ENCODE measurements at places on chromosomes 3 and 15. TPM values are rescaled to one million over a fixed set of nuclear protein-coding genes. Genes with fewer than 3 reads are reported as not detected.

MESP1 gene
- 3.1 TPM for total RNA-seq

STT3B gene
- total RNA-seq: 217 TPM

ACKR2 gene
- total RNA-seq: 5.5 TPM

DNA sequence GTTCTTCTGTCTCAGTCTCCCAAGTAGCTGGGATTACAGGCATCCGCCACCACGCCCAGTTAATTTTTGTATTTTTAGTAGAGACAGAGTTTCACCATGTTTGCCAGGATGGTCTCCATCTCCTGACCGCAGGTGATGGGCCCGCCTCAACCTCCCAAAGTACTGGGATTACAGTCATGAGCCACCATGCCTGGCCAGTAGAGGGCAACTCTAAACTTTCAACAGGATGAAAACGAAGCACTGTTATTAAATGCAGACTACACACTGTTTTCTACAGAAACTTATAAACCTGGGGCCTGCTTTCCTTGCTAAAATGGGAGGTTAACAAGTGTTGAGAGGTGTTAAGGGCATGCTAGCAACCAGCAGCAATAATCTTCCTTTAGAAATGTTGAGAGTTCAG, 7.6 kb downstream of the ARPC4 start:
- H3K4me1 ChIP-seq: no peaks in the 10 kb centered on the region
- no peak overlapping the region for H3K4me3 ChIP-seq
- H3K36me3 ChIP-seq: peaks cover 51% of the 10 kb centered on the region
- no peaks in the 10 kb centered on the region for H3K27me3 ChIP-seq
- DNase-seq: no peak
- H3K27ac ChIP-seq: no peak overlapping the region

DNA sequence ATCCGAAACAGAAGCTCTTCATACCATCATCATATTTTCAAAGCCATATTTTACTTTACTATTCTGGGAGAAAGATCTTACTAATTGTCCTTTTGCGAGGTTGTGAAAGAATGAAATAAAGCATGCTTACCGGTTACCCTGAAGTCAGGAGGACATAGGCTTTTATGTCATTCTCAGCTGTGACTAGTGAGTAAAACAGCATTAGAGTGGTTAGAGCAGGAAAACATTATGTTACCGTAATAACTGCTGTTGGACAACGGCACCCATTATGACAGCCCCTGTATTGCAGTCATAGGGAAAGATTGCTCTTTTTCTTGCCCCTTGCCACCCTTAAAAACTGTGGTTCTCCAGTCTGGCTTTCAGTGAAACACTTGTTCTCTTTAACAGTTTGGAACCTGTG, 1035.7 kb downstream of the ZPLD1 start:
- H3K36me3 ChIP-seq: no peaks in the 10 kb centered on the region
- no peak overlapping the region for H3K4me3 ChIP-seq
- DNase-seq: no peak

DNA sequence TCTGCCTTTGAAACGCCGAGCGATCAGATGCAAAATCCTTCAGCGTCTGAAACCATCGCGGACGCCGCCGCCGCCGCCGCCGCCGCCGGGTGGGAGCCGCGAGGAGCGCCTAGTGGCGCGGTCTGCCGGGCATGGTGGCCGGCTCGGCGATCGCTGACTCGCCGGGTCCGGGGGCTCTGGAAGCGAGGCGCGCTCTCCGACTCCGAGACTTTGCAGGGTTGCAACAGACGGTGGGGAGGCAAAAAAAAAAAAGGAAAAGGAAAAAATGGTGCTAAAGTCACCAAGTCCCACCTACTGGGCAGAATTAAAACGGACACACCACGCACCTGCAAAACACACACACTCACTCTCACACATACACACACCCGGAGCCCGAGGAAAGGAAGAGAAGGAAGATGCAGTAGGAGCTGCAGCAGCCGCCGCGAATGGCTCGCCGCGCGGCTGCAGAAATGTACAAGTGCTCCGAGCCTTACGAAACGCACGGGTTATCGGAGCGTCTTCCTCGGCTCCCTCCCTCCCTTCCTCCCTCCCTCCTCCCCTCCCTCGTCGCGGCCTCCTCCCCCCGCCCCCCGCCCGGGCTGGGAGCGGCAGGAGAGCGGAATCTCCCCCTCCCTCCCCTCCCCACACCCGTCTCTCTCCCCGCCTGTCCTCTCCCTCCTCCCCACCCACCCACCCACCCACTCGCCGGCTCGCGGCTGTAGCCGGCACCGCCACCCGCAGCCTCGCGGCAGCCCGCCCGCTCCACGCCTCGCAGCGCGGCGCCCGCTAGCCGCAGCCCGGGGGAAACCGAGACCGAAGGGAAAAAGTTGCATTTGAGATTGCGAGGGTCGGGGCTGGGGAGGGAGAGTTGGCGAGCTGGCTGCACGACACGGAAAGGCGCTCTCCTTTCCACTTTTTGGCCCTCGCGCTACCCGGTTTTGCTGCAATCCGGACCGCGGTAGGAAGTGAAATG, at the start of gene NTRK3:
TSS of gene NTRK3 (minus strand) at position 461 of the 952 bp plus-strand sequence. CDS start 586 bp downstream, outside the sequence.
- no peaks in the 10 kb centered on the region for H3K36me3 ChIP-seq
- no peak within 1 kb of the TSS for H3K27ac ChIP-seq
- peaks cover 24% of the 10 kb centered on the region for H3K4me1 ChIP-seq
- peak; percentile 40 for DNase-seq

DNA sequence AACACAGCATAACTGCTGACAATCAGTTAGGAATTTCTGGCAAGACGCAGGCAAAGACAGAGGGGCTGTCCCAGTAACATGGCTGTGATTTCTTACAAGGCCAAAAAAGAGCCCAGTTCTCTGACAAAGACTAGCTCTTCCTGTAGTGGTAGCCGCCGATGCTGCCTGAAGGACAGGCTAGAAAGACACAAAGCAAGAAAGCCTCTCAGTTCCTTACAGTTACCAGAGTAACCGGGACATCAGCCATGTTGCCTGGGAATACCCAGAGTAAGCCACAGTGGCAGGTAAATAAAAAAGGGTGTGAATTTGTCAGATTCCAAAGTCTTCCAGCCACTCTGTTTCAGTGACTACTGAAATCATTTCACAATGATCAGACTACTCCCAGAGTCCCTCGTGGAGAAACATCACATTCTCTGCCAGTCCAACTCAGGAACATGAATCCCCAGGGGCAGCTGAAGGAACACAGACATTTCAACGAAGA, 493.6 kb upstream of the ADAMTS9 start:
- no peak overlapping the region for H3K4me3 ChIP-seq
- H3K36me3 ChIP-seq: no peaks in the 10 kb centered on the region
- no peaks in the 10 kb centered on the region for H3K4me1 ChIP-seq
- peak overlapping the region; percentile 49 for H3K27ac ChIP-seq

DNA sequence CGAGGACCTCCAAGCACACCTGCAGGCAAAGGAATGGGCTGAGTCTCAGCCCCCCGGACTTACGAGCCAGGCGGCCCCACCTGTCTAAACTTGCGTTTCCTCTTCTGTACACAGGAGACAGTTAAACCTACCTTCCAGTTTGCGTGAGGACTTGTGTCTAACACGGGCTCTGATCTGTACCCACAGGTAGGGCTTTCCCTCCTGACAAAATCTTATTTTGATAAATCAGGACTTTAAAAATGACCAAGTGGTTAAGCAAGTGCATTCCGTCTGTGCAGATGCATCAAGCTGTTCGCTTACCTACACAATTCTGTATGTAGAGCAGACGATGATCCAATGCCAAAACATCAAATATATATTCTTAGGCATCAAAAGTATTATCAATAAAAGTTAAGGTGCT, 238.0 kb downstream of the XXYLT1 start:
- H3K4me1 ChIP-seq: peaks cover 5% of the 10 kb centered on the region
- no peaks in the 10 kb centered on the region for H3K36me3 ChIP-seq
- no peak overlapping the region for H3K27ac ChIP-seq
- DNase-seq: no peak
